ENCODE measurements at places on chromosomes 16 and 17.

DNA sequence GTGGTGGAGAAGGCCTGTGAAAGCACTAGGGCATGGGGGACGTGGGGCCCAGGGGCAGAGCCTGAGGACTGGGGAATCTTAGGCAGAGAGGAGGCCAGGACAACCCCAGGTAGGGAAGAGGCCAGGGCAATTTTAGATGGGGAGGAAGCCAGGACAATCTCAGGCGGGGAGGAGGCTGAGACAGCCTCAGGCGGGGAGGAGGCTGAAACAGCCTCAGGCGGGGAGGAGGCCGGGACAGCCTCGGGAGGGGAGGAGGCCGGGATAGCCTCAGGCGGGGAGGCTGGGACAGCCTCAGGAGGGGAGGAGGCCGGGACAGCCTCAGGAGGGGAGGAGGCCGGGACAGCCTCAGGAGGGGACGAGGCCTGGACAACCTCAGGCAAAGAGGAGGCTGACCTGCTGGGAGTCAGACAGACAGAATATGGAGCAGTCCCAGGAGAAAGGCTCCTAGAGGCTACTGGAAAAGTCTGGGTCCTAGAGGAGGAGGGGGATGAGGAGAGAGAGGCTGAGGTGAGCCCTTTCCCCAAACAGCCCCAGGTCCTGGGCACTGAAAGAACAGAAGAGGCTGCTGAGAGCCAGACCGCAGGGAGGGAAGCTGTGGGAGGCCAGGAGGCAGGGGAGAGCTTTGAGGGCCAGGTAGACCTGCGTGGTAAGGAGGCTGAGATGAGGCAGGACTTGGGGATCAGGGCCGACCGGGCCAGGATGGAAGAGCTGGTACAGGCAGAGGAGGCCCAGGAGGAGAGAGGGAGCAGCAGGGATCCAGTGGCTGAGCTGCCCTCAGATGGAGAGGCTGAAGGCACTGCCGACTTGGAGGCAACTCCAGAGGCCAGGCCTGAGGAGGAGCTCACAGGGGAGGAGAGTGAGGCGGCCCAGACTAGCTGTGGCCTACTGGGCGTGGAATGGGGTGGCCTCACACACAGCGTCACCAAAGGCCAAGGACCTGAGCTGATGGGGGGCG is 1.6 kb downstream of the APOBR start:
- DNase-seq = no peak

DNA sequence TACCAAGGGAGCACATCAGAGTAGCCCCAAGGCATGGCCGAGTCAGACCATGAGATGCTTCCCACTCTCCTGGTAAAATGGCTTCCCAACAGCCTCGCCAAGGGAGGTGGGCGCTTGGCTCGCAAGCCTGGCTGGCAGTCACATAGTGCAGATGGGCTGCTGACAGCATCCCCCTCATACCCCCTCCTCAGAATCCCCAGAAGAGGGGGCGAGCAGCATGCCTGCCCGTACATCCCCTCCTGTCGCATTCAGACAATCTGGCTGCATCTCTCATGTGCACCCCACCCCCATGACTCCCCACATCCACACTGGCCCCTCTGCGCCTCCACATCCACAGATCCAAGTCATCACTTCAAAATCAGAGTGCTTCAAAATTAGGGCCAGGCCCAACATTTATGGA is 54.0 kb upstream of the CES5A start:
- no peak for DNase-seq

DNA sequence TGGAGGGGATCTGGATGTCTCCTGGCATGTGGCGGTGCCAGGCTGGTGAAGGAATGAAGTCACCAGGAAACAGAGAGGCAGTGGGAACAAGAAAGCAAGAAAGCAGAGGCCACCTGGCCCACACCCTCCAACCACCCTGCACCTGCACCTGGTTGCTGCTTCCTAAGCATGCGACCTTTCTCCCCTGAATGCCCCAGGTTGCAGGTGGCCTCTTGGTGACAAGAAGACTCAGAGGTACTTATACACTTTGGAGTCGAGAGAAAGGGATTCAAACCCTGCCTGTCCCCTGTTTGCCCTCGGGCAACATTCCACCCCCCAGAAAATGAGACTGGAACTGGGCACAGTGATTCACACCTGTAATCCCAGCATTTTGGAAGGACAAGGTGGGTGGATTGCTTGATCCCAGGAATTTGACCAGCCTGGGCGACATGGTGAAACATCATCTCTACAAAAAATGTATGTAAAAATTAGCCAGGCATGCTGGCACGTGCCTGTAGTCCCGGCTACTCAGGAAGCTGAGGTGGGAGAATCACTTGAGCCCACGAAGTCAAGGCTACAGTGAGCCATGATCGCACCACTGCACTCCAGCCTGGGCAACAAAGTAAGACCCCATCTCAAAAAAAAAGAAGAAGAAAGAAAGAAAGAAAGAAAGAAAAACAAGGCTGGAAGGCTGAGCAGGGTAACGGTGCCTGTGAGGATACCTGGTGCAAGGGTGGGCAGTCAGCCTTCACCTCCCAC is 34.6 kb upstream of the TNRC6C start:
- no peak for DNase-seq

- DNase-seq = no peak
Observed at GRCh38 chr17:55480631-55481315, 30.5 kb downstream of the SMIM36 start.

- no peak for DNase-seq
Observed at GRCh38 chr17:66799849-66800537, 34.9 kb upstream of the CACNG5 start.

Data from fibroblast of skin of left biceps (primary cell).